ENCODE measurements at places on chromosomes 11 and 22. TPM values are rescaled to one million over a fixed set of nuclear protein-coding genes. Genes with fewer than 3 reads are reported as not detected.

The RNF141 gene
- 16.8 TPM for polyA plus RNA-seq

- DNase-seq: no peak
Observed at GRCh38 chr11:117697319-117697718, 99.7 kb downstream of the DSCAML1 start.

GRCh38 chr22:17705546-17705945, 67.0 kb downstream of the BCL2L13 start:
- DNase-seq: no peak

DNA sequence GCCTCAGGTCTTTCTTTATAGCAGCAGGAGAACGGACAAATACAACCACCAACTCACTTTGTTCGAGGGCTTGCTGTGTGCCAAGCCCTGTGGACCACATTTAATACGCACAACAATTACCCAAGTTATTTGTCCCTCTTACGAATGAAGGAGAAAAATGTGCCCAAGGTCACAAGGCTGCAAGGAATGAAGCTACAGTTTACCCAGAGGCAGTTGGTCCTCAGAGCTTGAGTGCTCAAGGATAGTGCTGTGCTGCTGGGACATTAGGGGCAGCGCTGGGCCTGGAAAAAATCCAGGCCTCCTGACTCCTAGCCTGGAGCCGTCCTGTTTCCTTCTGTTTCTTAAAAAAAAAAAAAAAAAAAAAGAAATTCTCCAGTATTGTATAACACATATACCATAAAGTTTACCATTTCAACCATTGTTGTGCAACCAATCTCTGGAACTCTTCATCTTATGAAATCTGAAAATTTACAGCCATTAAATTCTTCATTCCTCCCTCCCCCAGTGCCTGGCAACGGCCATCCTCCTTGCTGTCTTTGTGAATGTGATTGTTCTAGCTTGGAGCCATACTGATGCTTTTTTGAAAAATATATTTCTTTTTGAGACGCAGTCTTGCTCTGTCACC, 1.0 kb upstream of the C11orf86 start:
- no peak for DNase-seq

DNA sequence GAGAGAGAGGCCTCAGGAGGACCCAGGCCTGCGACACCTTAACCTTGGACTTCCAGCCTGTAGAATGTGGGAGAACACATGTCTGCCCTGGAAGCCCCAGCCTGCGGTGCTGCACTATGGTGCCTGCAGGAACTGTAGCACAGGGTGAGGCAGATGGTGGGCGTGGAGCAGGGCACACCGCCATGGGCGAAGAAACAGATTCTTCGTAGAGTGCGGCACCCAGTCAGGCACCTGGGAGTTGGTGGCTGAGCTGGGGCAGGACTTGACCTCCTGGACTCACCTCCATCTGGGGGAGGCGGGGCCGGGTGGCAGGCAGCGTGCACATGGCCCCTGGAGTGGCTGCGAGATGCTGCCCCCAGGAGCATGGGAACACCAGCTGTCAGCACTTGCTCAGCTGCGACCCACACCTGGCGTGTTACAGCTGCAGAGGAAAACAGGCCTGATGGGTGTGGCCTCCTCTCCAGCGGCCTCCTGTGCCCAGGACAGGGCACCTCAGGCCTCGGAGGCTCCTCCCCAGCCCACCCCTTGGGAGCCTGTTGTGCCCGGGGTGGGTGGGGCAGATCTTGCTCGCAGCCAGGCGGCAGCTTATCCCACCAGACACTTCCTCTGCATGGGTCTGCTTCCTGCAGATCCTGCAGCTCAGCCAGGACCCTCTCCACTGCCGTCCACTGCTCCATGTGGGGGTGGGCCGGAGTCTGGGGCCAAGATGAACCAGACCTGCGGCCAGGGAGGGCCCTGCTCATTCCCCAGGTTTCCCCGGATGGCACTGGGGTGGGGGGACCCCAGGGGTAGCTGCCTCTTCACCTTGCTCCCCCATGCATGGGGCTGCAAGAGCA, 80.4 kb downstream of the MYEOV start:
- DNase-seq: no peak

DNA sequence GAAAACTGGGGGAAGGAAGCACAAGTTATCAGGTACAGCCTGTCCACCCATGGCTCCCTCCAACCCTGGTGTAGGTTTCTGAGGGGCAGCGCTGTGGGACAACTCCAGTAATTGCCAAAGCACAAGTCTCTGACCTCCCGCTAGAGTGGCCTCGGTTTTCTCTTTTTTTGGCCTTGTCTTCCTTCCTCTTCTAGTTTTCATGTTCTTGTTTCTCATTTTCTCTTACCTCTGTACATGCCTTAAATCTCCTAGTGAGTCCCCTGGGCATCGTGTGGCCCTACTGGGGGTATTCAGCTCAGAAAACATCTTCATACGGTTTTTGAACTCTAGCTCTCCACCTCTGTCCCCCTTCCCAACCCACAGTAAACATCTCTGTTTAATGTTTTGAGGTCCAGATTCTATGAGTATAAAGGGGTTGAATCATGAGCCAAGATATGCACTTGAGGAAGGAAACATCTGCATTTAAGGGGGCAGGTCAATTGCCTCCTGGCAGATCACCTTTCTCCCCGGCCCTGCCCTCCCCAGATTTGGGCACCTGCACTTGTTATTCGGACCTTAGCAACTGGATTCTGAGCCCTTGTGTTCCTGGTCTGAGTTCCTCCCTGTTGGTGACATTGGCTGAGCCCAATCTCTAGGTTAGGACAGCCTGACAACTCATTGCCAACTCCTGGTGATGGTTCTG, 8.4 kb upstream of the LMO2 start:
- no peak for DNase-seq

DNA sequence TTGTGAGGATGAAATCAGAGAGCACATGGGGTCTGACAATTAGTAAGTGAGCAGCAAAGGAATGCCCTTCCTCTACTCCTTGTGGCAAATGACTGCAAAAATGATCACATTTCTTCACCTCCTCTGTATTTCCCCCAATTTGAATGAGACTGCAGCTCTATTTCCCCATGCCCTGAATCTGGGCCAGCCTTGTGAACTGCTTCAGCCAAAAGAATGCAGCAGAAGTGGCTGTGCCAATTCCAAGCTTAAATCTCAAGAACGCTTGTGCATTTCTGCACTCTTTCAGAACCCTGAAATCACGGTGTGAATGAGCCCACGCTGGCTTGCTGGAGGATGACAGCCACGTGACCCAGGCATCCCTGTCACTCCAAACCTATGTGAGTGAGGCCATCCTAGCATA, 9.9 kb downstream of the SLC43A3 start:
- no peak for DNase-seq

- DNase-seq: no peak
Observed at GRCh38 chr11:122632181-122632824, 23.2 kb upstream of the UBASH3B start.

Data from CD4-positive, CD25-positive, alpha-beta regulatory T cell (primary cell).